ENCODE measurements at places on chromosomes 6 and 20.

- no peak for DNase-seq
Observed at GRCh38 chr6:6270948-6271535, 49.4 kb downstream of the F13A1 start.

- DNase-seq: no peak
Observed at GRCh38 chr6:134347885-134348805, 30.2 kb upstream of the SGK1 start.

GRCh38 chr20:59495894-59496510 is 108.3 kb upstream of the PHACTR3 start:
- peak; percentile 86 for DNase-seq

DNA sequence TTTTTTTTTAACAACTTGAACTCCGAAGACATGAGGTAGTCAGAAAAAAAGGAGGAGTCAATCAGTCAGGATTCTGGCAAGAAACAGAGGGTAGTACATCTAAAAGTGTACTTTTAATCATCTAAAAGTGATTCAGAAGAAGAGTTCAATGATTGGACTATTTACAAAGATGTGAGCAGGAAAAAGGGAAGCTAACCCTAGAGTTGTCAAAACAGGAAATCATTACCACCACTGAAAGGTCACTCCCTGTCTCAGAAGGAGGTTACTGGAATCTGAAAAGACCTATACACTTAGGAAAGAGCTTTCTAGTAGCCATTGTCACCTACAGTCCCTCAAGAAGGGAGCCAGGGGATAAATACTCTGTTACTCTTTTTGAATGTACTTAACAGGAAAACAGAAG is 16.7 kb upstream of the LMBRD1 start:
- DNase-seq: no peak

DNA sequence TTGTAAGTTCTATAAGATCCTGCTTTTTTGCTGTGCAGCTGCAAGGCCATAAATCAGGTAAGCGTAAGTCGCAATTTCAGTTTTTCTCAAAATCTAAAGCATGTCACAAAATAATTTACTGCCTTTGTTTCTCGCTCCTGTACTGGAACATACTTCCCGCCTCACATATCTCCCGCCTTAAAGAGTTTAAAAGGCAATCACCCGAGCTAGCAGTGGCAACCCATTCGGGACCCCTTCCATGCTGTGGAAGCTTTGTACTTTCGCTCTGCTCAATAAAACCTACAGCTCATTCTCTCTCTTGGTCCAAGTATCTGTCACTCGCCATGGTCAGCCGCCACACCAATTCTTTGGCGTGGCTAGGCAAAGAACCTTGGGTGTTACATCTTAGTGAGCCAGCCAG is 34.0 kb downstream of the CEP85L start:
- no peak for DNase-seq

- DNase-seq: no peak
Observed at GRCh38 chr20:51095633-51096521, 73.0 kb upstream of the KCNG1 start.

- DNase-seq: no peak
Observed at GRCh38 chr6:88493717-88494116, 327.6 kb upstream of the CNR1 start.

DNA sequence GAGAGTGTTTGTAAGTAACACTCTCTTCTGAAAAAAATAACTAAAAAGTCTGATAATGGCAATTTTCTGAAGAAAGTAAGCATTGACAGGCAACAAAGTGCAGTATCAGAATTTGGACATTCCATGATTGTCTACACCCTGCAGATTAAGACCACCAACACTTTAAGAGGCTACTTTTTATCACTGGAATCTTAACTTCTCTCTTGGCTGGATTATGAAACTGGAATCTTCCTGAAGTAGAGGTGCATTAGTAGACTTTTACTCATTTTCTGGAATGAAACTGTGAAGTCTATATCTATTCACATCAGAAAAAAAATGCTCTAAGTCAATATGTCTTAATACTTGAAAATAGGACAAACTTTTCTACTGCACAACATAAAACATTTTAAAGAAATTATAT is 547.5 kb downstream of the COL12A1 start:
- DNase-seq: no peak

DNA sequence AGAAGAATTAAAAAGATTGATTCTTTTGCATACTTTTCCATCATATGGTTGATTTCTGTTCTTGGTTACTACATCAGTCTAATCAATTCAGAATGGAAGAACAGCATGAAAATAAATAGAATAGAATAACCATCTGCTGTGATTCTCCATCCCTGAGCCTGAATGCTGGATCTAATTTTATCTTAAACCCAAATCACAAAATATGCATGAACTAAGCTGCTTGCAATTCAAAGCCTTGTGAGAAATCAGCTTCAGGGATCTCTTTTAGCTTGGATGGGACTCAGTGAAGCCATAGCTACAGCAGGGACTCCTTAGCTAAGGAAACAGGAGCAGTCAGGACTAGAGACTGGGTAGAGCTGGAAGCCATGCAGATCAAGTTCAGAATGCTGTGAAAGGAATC is 74.1 kb downstream of the TPBG start:
- no peak for DNase-seq

- no peak for DNase-seq
Observed at GRCh38 chr6:140537211-140537610, 1162.8 kb upstream of the CITED2 start.

GRCh38 chr6:79538106-79538971 is 1.1 kb upstream of the LCA5 start:
- no peak for DNase-seq

DNA sequence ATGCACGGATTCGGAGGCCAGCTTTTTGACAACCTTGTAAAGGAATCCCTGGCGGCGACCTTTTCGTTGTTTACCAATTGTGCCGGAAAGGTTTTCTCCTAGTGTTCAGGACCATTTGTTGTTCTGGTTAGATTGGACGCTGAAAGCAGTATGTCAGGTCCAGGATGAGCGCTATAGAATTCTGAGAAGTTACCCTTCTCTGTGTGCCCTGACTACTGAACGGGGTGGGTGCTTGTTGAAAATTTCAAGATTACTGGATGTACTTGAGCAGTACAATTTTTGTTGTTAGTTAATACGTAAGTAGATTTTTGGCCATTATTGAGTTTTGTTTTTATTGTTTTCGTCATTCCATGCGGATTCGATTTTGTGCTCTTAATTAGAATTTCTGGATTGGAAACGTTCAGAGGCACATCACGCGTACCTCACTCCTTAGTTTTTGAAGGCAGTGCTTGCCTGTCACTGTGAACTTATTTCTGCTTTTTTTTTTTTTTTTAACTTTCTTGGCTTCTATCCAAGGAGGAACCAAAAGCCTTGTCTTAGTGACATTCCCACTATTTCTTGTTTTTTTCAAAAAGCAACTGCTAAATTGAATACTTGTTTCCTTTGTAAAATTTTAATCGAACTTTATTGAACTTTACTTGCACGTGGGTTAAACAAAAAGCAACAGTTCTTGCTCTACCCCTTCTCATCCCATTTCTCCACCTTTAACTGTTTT is 898 bp downstream of the XRN2 start:
- DNase-seq: no peak

DNA sequence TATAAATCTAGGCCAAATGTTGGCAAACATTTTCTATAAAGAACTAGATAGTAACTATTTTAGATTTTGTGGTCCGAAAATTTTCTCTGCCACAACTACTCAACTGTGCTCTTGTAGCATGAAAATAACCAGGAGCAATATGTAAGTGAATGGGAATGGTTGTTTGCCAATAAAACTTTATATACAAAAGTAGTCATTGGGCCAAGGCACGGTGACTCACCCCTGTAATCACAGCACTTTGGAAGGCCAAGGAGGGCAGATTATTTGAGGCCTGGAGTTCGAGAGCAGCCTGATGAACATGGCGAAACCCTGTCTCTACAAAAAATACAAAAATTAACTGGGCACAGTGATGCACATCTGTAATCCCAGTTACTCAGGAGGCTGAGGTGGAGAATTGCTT is 617.1 kb downstream of the EPM2A start:
- no peak for DNase-seq

GRCh38 chr20:10247440-10247839 is 28.8 kb downstream of the SNAP25 start:
- no peak for DNase-seq

DNA sequence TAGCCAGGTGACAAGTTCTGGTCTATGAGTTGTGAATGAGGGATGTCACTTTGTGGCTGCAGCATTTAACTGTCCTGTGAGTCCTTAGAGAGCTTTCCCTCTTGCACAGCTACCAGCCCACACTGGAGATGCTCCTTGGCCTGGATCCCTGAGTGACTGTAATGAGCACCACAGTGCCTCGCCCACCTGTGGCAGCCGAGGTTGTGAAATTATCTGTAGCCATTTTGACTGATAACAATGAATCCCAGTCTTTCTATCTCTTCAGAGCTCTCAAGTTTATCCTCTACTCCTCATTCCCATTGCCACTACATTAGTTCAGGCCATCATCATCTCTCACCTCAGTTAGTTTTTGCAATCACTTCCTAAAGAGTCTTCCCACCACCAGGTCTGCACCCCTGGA is 41.3 kb upstream of the BEND3 start:
- no peak for DNase-seq

GRCh38 chr20:48793776-48794175 is 34.0 kb downstream of the PREX1 start:
- no peak for DNase-seq

- DNase-seq: no peak
Observed at GRCh38 chr20:35887393-35888064, 66.8 kb downstream of the SCAND1 start.

GRCh38 chr20:61758564-61759200 is 307.0 kb downstream of the TAF4 start:
- no peak for DNase-seq

GRCh38 chr6:90098001-90098531 is 198.6 kb downstream of the BACH2 start:
- no peak for DNase-seq

GRCh38 chr20:36063916-36064657 is 90.5 kb upstream of the EPB41L1 start:
- DNase-seq: no peak

DNA sequence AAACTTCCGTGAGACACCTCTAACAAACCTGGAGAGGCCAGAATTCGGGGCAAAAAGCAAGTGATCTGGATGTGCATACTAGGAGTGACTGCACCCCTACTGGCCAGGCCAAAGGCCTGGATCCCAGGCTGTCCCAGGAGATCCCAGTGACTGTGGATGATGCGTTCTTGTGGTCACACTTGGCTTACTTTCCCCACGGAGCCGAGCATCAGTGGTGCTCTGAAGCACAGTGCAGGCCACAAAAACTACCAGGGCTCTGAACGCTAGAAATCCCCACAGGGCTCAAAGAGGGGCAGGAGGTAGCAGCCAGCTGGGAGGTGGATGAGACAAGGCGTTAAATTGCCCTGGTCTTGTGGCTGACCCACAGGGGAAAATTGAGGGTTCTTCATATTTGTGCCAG is 7.1 kb downstream of the TRIM26 start:
- DNase-seq: no peak

DNA sequence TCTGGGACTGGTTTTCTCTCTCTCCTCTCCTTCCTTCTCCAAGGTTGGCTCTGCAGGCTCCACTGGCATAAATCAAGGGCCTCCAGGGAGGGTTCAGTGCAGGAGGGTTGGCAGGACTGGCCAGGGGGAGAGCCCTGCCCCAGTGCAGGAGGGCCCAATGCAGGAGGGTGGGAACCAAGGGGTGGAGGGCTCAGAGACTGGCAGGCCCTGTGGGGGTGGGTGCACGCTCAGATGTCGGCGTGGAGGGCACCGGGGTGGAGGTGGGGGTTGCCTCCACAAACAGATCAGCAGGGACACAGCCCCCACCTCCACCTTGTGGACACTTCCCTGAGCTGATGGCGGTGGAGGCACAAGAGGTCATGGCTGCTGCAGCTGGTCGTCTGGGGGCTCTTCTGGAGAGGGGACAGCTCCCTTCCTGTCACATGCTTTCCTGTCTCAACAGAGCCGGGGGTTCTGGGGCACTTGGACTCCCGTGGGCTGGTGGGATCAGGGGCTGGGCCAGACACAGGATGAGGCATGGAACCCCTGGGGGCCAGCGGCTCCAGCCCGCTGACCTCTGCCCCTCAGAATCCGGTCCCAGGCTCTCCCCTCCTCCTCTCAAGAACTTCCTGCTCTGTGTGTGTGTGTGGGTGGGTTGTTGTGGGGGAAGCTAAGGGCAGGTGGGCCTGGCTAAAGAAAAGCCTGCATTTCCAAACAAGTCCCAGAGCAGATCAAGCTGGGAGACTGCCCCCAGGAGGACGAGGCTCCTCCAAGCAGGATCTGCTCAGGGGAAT is 2.7 kb upstream of the ABHD16B start:
- peak; percentile 70 for DNase-seq

DNA sequence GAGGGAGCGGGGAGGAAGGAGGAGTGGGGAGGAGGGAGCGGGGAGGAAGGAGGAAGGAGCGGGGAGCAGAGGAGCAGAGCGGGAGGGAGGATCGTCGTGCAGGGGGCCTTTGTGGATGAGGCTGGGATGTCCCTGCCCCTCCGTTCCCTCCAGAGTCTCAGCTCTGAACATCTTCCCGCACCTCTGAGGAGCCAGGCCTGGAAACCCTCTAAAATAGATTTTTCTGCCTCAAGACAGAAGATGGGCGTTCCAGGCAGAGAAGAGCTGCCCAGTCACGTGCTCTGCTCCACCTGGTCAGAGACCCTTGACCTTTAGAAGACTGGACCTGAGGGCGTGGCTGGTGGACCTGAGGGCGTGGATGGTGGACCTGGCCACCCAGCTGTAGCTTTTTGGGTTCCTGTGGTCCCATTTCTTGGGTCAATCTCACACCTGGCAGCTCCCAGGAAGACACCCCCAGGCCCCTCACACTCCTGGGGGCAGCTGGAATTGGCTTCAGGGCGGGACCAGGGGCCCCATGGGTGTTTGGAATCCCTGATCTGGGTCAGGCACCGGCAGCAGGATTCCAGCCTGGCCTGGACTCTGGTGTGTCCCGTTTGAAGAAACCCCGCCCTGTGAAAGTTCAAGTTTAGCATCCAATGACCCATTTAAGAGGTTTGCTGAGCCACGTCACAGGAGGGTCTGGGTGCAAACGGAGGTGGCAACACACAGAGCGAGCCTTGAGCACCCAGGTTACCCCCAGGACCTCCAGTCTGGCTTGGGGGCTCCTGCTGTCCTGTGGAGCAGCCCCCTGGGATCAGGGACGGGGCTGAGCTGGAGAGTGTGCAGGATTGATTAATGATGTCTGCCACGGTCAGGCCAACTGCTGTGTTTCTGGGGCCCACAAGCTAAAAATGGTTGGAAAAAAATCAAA is 96.9 kb upstream of the BHLHE23 start:
- DNase-seq: no peak

- no peak for DNase-seq
Observed at GRCh38 chr6:160005861-160006540, 37.1 kb downstream of the IGF2R start.
